ENCODE measurements at places on chromosomes 16 and 17.

GRCh38 chr16:2205967-2206313 is 686 bp downstream of the MLST8 start:
- DNase-seq: no peak

- DNase-seq: no peak
Observed at GRCh38 chr16:75415169-75415905, 18.0 kb downstream of the CFDP1 start.

DNA sequence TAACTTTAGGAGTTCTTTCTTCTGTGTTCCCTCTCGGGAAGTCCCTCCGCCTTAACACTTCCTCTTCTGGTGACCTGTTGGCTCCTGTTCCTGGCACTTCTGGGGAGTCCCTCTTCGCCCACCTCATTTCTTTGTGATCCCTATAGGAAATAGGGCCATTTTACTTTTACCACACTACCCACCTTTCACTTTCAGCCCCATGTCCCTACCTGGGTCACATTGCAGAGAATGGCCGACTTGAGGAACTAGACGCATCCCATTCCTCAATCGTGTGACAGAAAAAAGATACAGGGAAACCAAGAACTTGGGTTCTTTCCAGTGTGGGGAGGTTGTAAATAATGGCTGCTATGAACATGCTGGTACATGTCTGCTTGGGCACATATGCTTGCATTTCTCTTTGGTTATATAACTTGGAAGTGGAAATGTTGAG is 6.6 kb downstream of the IL21R start:
- no peak for DNase-seq

DNA sequence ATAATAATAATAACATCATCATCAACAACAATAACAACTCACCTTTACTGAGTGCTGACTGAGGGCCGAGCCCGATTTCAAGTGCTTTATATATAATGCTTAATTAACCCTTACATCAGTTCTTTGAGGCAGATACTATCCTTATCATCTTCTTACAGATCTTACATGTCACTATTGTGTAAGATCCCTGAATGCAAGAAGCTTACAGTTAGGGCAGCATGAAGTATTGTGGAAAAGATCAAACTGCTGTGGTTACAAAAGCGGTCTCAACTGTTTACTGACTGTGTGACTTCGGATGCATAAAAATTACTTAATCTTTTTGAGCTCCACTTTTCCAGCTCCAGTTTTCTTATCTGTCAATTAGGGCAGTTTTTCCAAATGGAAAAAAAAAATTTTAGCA is 3.3 kb downstream of the VAT1 start:
- no peak for DNase-seq

DNA sequence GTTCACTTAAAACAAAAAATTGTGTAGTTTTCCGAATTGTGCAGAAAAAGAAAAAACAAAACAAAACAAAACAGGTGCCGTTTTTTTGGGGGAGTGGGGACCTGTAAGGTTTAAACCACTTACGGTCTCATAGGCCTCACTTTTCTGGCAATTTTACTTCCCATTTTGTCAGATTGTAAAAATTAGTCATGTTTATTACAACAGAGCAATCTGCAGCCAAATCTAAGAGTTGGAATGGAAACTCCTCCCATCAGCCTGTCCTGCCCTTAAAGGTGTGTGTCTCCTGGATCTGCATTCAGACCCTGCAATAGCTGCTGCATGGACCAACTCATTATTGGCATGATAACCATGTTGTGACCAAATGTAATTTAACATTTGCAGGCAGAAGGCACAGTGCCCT is 8.2 kb upstream of the SALL1 start:
- DNase-seq: no peak

- no peak for DNase-seq
Observed at GRCh38 chr17:57762452-57763395, 17.6 kb upstream of the CCDC182 start.

- peak; percentile 58 for DNase-seq
Observed at GRCh38 chr16:88454523-88454947, 1.5 kb downstream of the ZFPM1 start.

- DNase-seq: no peak
Observed at GRCh38 chr17:882827-883585, 96.6 kb downstream of the NXN start.

GRCh38 chr17:72421128-72422092 is 300.6 kb downstream of the SOX9 start:
- DNase-seq: peak; percentile 71

DNA sequence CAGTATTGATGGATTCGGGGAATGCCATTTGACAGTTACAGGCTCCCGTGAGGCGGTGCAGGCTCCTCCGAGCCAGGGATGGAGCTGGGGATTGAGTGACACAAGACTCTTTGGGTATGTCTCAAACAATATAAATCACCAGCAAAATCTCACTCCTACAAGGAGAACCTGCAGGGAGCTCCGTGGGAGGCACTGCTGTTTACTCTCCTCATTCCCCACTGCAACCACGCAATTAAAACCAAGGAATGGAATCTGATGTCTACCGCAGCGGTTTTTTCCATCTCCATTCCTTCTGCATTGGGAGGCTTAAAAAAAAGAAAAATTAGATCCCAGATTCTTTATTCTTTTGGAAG is 157.9 kb downstream of the WWOX start:
- no peak for DNase-seq

DNA sequence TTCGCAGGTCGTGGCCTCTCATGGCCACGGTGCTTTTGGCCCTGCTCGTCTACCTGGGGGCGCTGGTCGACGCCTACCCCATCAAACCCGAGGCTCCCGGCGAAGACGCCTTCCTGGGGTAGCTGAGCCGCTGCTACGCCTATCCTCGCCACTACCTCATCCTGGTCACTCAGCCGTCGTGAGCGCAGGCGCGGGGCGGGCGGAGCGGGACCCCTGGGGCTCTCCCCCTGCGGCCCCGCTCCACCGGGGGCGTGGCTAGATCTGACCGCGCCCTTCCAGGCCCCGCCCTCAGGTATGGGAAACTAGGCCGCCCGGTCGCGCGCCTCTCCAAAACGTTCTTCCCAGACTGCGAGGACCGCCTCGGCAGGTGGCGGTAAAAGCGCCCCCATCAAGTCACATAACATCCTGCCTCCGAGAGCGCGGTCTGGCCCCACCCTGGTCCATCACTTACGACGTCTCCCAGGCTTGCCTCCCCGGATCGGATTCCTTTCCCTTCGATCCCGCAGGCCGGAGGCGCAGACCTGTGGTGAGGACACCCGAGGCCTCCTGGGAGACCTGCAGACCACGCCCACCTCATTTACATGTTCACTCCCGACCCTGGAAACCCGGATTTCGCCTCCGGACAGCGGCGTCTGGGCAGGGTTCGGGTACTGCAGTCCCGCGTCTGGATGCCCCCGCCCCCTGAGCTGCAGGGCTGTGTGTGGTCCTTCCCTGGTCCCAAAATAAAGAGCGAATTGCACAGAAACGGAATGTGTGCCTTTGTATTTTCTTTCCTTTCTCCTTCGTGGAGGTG is 91.5 kb upstream of the TMEM97 start:
- DNase-seq: peak; percentile 11

GRCh38 chr17:62780951-62781350 is 27.2 kb downstream of the MARCHF10 start:
- DNase-seq: no peak

DNA sequence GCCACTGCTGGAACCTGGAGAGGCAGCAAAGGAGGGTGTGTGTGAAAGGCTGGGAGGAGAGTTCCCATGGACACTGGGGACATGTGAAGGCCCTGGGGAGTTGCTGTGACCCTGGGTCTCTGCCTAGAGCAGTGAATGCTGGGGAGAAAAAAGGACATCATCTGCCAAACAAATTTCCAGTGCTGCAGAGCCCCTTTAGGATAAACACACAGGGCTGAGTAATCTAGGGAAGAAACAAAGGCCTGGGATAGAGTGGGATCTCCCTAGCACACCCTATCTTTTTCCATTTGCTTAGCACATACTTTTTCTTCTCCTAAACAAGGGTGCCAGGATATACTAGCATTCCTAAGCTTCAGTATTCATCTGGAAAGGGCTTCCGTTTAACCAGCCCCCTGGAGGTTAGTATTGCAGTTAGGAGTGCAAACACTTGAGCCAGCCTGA is 3.3 kb upstream of the HIGD1B start:
- DNase-seq: no peak

- DNase-seq: no peak
Observed at GRCh38 chr17:67821871-67822367, 3.4 kb upstream of the BPTF start.

GRCh38 chr16:89143911-89144675 is 27.5 kb upstream of the CDH15 start:
- no peak for DNase-seq
